ENCODE measurements at places on chromosomes 2 and 18.
A peak's percentile ranks its signal among the peaks of the same experiment; 100 is the strongest.

DNA sequence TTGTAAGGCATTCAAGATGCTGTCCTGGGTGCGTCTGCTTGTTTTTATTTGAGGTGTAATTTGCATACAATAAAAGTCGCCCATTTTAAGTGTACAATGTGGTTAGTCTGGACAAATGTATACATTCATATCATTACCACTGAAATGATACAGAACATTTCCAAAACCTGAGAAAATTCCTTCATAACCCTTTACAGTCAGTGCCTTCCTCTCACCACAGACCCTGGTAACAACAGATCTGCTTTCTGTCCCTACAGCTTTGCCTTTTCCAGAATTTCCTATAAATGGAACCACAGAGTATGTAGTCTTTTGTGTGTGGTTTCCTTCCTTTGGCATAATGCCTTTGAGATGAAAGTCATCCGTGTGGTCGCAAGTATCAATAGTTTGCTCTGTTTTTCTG lies 45.8 kb upstream of the NFU1 start:
- no peak for DNase-seq

DNA sequence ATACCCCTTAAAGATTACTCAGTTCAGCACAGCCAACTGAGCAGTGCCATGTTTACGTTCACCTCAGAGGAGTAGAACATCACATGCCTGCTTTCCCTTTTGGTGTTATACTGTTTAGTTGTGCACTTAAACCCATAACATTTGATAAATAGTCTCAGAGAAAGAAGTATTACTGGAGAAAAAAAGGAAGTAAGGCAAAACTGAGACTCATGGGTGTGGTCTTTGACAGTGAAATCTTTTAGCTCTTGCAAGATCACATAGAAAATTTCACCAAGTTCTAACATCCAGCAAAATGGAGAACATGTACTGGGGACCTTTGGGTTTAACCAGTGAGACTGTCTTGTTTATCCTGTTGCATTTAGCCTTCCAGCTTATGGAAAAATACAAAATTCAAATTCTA lies 5.6 kb downstream of the TANK start:
- no peak for DNase-seq

- DNase-seq: no peak
Measured at GRCh38 chr2:6429210-6429986, 436.3 kb downstream of the CMPK2 start.

GRCh38 chr2:52445686-52446085 lies 1321.9 kb upstream of the CHAC2 start:
- DNase-seq: no peak

DNA sequence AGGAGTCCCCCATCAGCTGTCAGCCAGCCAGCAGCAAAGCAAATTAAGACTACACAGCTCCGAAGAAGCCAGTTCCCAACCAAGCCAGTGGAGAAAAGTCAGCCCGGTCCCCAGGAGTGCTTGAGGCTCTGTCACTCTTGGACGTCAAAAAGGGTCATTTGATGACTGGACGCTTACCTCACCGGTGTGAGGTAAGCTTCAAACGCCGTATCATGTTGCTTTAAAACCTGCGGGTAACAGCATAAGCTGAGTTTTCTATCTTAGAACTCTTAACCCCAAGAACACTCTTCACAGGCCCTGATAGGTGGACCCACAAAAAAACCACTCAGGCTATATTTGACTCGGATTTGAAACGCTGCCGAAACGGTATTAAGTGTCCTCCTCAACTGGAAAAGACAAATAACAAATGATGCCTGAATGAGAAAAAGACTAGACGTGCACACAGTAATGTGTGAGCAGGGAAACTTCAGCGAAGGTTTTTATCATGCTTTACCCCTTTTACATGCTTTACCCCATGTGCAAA lies 682 bp upstream of the LNPK start:
- DNase-seq: no peak

GRCh38 chr2:24830351-24830750 lies 37.1 kb downstream of the CENPO start:
- no peak for DNase-seq

- DNase-seq: peak; percentile 6
Measured at GRCh38 chr18:79572093-79572780, 107.4 kb upstream of the CTDP1 start.

- no peak for DNase-seq
Measured at GRCh38 chr2:96601382-96602292, 36.5 kb downstream of the KANSL3 start.

DNA sequence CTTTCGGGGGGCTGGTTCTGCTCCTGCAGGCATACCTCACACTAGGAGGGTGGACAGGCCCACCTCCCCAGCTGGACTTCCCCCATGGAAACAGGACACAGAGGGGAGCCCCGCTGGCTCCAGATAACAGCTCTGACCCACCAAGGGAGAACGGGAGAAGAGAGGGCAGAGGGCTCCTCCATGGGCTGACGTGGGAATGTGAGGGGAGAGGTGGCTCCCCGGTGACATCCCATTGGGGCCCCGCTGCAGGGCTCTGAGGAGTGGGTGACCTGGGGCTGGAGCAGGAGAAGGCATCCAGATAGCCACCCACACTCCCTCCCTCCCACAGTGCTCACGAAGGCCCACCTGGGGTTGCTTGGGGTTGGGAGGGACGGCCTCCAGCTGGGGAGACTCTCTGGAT lies 45.9 kb downstream of the FBLN7 start:
- no peak for DNase-seq

DNA sequence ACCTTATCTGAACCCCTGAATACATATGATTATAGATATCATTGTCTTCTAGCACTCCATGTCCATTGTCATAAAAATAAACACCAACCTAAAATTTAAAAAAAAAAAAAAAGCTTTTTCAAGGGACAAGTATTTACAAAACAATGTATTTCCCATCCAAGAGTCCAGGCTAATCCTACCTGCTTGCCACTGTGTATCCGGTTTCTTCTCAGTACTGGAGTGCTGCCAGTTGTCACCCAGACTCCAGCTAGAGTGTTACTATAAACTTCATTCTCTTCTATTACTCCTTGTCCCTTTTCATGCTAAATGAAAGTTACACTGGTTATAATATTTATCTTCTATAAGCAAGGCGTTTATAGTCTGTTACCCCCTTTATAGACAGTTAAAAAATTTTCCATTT lies 35.8 kb downstream of the MSH6 start:
- no peak for DNase-seq

GRCh38 chr18:3012136-3013023 lies 564 bp downstream of the LPIN2 start:
- DNase-seq: peak; percentile 79
